GF-D8 (cell line): ENCODE measurements at places on chromosomes 12 and 14.

DNA sequence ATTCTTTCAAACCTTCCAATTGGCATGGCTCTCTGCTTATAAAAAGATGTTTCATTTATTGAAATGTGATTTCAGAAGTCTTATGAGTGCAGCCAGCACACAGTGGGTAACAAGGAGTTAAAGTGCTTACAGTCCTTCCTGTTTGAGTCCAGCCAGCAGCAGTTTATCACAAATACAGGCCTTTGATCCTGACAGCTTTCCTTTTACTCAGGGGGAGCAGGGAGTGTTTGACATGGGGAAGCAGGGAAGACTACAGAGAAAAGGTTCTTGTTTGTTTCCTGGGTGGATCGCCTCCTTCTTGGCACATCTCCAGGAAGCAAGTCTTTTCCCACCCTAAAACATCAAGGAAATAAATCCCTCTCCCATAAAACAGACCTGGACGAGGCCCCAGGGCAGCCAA is 216.1 kb downstream of the MSRB3 start:
- no peak for DNase-seq

- DNase-seq, result no peak
Observed at GRCh38 chr12:63164911-63165310, 13.9 kb upstream of the AVPR1A start.

DNA sequence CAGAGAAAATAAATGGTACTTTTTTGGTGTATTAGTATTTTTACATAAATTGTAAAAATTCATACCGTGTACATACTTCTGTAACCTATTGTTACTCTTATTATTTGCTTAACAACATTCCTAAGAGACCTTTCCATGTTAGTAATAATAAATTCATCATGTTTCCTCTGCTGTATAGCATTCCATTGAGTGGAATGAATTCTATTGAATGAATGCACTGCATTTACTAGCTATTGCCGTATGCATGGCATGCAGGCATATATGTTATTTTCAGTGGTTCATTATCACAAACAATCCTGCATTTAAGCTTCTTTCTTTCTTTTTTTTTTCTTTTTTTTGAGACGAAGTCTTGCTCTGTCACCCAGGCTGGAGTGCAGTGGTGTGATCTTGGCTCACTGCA is 137.6 kb upstream of the TBX3 start:
- DNase-seq, result no peak

DNA sequence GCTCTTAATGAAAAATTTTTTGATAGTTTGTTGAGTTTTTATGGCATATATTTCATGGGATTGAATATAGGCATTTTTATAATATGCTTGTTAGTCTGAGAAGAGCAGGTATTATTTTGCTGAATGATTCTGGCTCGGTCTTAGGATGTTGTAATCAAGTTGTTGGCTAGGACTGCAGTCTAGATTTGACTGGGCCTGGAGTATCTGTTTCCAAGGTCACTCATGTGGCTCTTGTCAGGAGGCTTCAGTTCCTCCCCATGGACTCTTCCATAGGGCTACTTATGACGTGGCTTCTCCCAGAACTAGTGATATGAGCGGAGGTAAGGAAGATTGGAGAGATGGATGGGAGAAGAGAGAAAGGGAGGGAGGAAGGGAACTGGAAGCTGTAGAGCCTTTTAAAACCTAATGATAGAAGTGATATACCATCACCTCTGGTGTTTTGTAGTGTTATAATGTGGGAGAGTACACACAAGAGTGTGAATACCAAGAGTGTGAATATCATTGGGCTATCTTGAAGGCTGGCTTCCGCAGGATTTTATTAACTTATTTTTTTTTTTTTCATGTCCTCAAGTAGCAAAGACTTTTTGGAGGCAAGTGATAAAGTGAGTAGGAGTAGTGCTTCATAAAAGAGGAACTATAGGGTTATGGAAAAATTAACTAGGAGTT is 4.4 kb downstream of the MNAT1 start:
- DNase-seq, result peak; percentile 39

DNA sequence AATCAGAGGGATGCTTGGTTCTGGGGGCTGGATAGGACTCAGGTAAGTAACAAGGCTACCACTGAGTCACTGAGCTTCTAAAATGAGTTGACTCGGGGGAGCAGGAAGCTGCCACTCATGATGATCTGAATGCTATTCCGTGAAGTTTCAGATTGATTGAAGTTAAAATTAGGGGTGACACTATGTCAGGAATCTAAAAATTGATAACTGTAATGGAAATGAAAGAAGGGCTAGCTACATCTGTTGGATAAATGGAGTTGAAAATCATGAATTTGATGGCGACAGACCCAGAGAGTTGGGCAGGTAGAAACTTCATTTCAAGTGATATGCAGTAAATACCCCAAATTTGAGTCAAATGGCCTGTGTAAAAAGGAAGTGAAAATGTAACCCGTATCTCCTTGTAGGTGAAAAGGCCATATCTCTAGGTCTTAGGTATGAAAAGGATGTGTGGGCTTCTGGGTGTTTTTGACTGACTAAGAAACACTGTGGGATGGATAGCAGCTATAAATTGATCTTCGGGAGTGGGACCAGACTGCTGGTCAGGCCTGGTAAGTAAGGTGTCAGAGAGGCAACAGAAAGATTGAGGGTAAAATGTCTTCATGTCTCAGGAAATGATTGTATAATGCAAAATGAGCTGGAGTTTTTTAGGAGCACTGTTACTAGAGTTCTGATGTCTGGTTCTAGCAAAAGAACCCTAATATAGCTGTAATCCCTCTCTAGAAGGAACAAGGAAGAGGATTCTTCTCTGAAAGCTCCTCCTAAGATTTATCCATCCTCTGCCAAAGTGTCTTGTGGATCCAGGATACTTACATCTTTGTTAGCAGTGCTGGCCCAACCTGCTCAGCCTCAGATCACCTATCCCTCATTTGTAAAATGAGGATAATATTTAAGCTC is 57.3 kb downstream of the DAD1 start:
- no peak for DNase-seq

GRCh38 chr12:57603815-57604453 is 690 bp upstream of the DTX3 start:
- DNase-seq, result no peak

GRCh38 chr12:126139355-126139754 is 1074.1 kb downstream of the AACS start:
- no peak for DNase-seq

- no peak for DNase-seq
Observed at GRCh38 chr12:128791395-128792322, 32.1 kb downstream of the SLC15A4 start.

GRCh38 chr12:105245291-105245690 is 9.3 kb upstream of the APPL2 start:
- no peak for DNase-seq

DNA sequence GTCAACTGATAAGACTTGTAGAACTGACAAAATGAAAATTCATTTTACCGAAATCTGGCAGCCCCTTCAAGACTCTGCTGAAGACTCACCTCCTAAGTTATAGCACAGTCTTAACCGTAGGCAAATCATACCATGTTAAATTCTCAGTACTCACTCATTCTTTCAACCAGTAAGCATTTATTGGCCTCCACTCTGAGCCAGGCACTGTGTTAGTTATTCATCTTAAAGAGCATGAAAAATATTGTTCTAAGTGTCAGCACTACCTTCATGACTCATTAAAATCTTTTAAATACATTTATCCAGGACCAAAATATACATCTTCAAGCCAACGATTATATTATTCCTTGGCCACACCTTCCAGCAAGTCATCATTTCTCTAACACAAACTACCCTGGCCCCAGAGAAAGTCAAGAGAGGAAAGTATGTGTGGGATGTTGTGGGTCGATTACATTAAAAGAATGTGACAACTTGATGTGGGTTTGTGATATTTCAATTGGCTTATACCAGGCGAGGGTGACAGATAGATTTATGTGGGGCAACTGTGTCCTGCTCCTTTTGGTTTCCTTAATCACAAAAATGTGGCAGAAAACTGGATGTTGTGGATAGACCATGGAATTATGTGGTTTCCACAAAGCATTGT is 55.0 kb downstream of the TMEM30B start:
- DNase-seq, result no peak

GRCh38 chr12:66092559-66093269 is 37.8 kb downstream of the LLPH start:
- DNase-seq, result no peak

DNA sequence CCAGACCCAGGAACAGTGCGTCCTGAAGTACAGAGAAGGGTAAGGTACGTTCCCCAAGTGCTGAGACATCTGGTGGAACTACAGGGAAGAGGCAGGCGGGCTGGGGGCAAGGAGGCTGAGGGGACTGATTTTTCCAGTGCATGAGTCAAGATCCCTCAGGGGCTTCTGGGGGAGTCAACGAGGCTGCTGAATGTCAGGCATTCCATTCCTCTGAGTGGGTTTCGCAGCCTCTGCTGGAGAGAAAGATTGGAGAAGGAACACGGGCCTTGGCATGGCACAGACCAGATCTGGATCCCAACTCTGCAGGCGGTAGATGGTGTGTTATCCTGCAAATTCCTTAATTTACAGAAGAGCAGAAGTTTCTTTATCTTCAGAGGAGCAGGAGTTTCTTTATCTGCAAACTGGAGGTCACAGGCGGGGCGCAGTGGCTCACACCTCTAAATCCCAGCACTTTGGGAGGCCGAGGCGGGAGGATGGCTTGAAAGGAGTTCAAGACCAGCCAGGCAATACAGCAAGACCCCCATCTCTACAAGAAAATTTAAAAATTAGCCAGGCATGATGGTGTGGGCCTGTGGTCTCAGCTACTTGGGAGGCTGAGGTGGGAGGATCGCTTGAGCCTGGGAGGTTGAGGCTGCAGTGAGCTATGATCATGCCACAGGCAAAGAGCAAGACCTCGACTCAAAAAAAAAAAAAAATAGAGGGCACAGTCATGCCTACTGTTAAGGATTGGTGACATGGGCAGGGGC is 132.6 kb upstream of the MAP1LC3B2 start:
- DNase-seq, result no peak

DNA sequence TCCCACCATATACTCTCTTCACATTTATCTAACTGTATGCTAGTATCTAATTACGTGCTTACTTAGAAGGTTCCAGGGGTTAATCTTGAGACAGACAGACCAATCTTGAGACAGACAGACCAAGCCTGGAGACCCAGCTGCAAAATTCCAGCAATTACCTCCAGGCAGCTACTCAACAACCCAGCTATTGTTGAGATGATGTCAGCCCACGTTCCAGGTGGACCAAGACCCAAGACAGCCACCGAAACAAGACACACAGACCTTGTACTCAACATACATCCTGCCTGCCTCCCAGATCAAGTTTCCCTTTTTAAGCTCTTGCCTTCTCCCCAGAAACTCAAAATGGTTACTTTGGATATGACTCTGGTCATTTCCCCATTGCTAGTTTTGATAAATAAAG is 64.9 kb upstream of the VASH1 start:
- DNase-seq, result no peak

DNA sequence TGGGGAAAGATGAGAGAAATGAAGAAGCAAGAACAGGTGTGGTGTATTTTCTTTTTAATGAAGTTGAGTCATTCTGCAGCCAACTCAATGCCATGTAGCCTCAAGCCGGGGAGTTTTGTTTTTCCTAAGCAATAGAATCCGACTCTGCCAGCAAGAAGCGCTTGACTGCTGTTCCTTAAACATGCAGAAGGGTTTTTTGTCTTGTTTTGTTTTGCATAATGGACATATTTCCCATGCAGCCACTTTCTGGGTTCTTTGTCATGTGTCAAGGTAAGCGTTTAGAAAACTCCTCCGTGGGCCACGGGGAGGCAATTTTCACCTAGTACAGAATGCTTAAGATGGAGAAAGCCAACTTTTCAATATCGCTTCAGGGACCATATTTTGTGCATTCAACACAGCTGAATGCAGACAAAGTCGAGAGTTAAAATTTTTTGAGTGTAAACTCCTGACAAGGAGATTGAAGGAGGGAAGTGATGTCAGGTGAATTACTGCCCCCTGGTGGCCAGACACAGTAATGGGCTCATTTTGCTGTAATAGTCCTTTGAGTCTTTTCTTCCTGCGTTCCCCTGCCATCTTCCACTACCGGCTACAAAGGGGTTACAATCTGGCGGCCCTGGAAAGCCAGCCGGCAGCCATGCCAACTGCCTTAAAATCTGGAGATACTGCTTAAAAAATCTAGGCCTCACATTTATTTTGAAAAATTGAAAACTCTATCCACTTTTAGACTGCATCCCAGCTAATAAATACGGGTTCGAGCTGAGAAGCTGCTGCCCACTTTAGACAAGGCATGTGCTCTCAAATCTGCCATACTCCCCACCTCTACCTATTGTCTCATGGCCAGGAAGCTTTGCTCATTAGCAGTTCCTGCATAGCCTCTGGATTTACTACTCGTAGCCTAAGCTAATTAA is 3.2 kb upstream of the FICD start:
- DNase-seq, result peak; percentile 34

DNA sequence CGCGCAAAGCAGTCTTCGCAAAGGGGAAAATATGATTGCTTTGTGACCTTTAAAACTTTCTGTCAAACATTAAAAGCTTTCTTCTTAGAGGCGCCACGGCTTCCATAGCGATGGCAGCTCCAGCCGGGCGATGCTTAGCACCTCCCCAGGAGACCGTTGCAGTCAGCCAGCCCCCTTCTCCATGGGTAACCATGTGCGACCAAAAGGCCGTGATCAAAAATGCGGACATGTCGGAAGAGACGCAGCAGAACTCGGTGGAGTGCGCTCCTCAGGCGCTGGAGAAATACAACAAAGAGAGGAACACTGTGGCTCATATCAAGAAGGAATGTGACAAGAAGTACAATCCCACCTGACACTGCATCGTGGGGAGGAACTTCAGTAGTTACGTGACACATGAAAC is 12.7 kb upstream of the STON2 start:
- DNase-seq, result no peak
